ENCODE measurements at places on chromosomes 2 and 18.

DNA sequence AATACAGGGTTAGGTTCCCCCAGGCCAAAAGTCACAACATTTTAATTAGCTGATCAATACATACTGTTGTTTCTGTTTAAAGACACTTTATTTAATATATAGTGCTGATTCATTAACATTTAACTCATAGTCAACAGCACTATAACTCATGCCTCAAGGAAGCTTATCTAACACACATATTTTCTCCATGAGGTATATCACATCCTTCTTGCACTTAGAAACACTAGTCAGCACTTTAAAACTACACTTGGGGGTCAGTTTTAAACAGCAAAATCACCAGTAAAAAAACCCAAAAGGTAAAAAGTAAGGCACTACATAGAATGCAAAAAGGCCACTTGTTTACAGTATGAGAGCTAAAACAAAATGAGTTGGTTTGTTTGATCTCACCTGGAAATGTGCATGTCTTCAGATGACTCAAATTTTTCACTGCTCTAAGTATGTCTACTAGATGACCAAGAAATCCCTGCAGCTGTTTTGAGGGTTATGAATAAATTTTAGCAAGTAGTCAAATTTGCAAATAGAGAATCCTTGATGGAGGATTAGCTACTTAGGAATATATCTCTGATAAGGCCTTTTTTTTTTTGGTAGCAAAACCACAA, 54.1 kb upstream of the EPB41L5 start:
- no peak for DNase-seq

- DNase-seq, result no peak
Observed at GRCh38 chr2:39546409-39546808, 109.3 kb upstream of the MAP4K3 start.

- no peak for DNase-seq
Observed at GRCh38 chr18:65372904-65373303, 377.9 kb upstream of the CDH7 start.

DNA sequence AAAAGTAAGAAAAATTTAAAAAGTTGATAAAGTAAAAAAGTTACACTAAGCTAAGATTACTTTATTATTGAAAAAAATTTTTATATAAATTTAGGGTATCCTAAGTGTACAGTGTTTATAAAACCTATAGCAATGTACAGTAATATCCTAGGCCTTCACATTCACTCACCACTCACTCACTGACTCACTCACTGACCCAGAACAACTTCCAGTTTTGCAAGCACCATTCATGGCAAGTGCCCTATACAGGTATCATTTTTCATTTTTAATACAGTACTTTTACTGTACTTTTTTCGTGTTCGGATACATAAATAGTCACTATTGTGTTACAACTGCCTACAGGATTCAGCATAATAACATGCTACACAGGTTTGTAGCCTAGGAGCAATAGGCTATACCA, 8.9 kb upstream of the THUMPD2 start:
- no peak for DNase-seq
